ENCODE measurements at places on chromosomes 7 and 10.
A peak's percentile ranks its signal among the peaks of the same experiment; 100 is the strongest.

- DNase-seq, result no peak
These were observed 89.4 kb downstream of the SH3PXD2A start for GRCh38 chr10:103765981-103766380.

DNA sequence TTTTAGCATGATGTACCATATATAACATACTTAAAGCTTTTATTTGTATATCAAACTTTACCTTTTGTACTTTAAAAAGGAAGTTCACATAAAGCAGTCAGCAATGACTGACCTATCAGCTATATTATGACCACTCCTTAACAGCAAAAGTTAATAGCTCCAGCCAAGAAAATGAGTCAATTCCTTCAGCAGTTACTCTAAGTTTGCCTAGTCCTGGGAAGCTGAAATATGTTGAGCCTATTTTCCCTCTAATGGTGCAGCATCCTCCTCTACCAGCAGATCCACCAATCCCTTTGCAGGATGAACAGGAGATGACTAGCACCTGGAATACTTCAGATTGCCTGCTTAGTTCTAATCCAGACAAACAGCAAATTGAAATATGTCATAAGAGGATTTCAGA is 64.2 kb downstream of the CUL2 start:
- no peak for DNase-seq

GRCh38 chr10:119201233-119201632 is 6.1 kb upstream of the GRK5 start:
- no peak for DNase-seq

DNA sequence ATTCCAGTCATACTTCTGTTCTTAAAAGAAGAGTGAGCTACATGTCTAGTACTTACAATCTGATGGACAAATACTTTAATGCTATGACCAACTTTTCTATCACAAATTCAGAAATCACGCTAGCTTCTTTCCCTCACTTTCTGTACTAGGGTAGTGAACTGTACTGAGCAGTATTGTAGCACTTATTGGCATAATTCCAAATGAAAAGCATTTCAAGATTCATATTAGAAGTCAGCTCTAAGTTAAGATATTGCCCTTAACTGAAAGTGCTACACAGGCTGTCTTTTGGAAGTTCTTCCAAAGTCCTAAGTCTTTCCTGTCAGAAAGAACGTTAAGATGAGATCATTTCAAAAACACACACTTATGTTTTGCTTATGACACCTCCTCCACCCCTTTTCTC is 13.4 kb downstream of the P4HA1 start:
- DNase-seq, result no peak

- no peak for DNase-seq
These were observed 2.2 kb upstream of the ADIRF start for GRCh38 chr10:86965986-86966654.

- no peak for DNase-seq
These were observed 32.4 kb downstream of the UNC5B start for GRCh38 chr10:71244431-71245419.

DNA sequence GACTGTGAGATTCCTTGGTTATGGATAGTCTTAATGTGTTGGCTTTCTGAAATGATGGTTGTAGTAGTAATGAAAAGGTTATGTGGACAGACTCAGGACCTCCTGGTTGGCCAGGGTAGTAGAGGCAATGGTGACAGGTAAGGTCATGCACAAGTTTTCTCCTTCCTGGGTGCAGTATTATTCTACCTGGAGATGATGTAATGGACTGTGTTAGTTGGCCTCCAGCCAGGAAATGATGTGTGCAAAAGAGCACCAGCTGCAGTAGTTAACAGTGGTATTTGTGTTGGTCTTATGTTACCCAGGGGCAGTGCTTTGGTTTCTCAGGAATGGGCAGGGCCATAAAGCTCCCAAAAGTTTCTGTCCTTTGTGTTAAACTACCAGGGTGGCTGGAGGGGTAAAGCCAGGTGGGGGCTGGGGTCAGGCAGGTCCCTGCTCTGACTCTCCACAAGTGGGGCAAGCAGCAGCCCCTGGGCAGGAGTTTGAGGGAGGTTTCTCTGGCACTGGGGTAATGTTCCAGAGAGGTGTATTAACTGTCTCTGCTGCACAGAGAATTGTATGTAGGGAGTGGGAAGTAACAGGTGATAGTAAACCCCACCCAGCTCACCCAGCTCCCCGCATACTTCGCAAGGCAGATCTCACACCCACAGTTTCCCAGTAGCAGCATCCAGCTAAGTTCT is 36.3 kb downstream of the GPR22 start:
- DNase-seq, result no peak

DNA sequence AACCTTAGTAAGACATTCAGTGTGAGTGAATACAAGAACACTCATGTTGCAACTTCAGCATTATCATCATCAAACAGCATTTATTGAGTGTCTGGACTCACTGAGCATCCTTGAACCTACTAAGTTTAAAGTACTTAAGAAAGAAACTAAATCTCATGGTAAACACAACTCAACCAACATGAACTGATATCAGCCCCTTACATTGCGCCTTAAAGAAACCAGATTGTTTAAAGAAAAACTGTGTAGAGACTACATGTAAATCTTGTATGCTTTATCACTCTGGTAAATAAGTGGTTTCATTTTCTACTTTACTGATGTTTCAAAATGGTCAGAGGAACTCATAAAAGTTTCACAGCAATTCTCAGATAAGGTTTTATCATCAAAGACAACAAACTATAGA is 157.5 kb upstream of the FERD3L start:
- DNase-seq, result no peak

DNA sequence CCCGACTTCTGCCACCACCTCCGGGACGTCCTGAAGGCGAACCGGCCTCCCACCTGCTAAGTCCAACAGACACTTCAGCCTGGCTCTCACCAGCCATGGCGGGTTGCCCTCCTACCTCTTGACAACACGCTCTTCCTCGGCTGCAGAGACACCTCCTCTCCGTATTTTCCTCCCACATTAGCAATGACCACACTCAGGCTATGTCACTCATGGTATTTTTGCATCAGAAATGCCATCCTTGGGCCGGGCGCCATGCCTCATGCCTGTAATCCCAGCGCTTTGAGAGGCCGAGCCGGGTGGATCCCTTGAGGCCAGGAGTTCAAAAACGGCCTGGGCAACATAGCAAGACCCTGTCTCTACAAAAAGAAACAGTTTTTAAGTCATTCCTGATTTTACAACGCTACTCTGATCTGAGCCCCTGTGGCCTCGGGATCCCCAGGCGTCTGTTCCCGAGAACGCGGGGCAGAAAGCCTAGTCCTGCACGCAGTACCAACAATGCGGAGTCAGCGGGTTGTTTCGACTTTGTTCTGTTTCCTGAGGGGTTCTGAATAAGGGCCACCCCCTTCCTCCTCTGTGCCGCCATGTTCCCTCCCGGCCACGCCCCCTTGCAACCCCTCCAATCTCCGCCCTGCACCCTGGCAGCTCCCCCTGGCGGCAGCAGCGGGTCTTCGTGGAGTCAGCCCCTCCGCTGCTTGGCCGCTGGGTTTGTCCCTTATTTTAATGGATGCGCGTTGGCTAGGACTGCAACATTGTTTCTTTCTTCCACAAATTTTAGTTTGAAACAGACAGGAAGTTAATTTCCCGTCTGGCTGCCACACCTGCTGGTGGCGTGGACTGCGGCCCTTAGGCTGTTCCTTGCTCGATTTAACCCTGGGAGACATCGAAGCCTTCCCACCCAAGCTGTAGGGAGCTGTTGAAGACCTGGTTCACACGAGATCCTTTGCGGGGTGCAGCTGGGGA is 9.7 kb upstream of the ZFAND2A start:
- DNase-seq, result no peak

DNA sequence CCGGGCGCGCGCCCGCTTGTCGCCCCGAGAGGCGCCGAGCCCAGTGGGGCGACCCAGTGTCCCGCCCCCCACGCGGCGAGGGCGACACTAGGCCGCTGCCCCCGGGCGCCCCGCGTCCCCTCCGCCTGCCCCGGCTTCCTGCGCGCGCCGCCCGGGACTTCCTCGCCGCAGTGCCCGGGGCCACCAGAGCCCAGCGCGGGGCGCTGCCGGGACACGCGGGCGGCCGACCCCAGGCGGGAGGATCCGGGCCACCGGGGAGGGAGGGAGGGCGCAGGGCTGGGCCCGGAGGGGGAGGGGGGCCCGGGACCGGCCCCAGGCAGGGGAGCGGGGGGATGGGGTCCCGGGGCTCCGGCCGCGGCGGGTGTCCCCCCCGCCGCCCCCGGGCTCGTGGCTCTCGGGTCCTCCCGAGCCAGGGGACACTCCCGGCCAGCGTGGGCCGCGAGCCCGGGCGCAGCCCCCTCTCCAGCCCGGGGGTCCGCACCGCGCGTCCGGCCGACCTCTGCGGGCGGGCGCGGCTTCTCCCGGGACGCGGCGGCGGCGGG is 435 bp upstream of the PWWP2B start:
- no peak for DNase-seq

GRCh38 chr10:119039161-119039560 is 9.6 kb downstream of the NANOS1 start:
- no peak for DNase-seq

GRCh38 chr10:125820701-125821100 is 2.4 kb downstream of the UROS start:
- DNase-seq, result no peak

DNA sequence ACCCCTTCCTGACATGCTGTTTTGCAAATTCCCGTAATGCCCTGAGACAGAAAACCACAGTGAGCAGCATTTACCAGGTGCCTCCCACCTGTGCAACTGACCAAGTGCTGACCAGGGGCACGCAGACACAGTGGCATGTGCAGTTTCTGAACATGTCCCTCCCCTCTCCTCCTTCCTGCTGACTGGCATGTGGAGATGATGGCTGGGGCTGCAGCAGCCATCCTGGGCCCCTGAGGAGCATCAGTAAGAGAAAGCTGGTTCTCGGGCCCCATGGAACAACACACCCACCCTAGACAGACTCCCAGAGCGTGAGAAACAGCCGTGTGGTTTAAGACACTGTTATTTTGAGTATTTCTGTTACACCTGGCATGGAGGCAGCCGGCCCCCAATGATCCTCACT is 66.2 kb upstream of the PDGFA start:
- DNase-seq, result no peak

DNA sequence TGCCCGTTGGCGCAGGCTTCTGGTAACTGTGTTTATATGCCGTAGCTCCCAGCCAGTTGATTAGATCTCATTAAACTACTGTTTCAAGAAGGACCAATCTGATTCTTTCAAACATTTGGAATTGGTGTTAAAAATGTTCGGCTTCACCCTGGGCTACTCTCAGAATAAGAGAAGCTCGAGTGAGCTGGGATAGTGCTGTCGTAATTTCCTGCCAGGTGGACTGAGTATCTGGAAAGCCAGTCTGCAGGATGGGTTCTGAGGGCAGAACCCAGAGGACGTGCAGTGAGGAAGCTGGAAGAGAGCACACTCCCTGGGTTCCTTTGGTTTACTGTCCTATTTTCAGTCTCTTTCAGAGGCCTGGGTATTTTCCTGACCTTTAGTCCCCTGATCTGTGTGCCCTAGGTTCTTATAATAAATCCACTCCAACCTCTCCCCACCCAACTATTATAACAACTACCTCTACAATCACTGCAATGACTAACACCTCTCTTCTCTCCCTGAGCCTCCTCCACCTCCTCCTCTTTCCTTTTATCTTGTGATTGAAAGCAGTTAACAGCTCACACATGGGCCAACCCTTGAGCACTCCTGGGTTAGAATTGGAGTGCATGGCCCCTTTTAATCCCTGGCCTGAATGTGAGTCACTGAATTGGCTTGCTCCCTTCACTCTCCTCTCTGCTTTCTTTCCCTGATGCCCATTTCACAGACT is 63.0 kb downstream of the AOAH start:
- no peak for DNase-seq

DNA sequence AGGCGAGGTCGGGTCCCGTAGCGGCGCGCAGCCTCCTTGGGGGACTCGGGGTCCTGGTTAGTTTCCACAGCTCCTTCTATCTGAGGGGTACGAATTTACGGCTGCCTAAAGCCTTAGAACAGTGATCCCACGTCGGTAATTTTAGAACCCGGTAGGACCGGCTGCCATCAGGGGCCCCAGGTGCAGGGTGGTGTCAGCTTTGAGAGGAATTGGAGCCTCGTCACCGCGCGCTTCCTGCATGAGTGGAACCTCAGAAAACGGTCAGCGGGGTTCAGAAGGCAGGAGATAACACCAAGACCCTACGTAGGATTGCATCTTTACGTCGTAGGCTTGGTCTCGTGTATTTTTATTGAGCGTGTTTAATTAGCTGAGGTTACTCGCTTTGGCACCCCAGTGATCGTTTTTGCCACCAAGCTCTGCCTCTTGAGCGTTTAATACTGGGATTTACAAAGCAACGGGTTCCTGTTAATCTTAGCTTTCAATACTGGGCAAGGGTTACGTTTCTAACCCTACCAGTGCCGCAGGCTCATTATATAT is 443 bp downstream of the RNF32 start:
- no peak for DNase-seq

DNA sequence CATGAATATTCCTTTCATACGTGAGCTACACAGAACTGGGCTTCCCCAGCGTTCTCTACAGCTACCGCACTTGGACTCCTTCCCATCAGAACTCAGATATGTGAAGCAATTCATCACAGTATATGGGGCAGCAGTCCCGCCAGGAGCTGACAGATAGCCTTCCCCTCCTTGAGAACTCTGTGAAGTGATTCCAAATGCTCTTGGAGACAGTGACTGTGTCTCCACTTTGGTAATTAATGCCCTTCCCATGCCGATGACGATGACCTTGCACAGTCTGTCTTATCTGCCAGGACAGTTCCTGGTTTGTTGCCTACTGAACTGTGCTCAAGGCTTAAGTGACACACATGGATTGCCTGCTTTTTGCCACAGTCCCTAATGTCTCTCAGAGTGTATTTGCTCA is 75.0 kb upstream of the AFAP1L2 start:
- DNase-seq, result no peak

- DNase-seq, result no peak
These were observed 9.2 kb downstream of the AKR1B1 start for GRCh38 chr7:134449680-134450079.

DNA sequence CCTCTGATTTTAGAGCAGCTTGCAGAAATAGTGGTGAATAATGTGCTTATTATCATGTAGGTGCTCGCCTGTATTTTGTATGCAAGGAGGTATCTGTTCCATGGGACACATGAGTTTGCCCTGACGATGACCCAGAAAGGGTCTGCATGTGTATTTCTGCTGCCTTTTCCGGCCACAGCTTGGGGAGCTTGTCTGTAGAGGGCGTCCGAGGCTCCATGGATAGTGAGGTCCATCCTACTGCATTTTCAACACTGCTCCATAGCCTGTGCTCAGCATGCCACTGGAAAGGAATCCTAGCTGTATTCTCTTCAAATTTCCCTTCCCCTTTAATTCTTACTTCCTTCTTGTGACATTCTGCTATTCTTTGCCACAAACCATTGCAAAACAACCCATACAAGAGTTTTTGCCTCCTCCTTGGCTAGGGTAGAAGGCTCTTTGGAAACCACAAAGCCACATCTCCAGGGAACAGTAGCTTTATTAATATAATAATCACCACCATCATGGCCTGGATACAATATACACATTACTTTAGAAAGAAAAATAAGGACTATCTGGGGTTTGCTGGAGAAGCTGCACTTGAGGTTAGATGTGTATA is 127.7 kb downstream of the DYNC1I1 start:
- no peak for DNase-seq

GRCh38 chr7:138768241-138768640 is 29.6 kb upstream of the TMEM213 start:
- DNase-seq, result peak; percentile 76

- no peak for DNase-seq
These were observed 18.9 kb downstream of the NOD1 start for GRCh38 chr7:30459591-30460245.

- peak; percentile 63 for DNase-seq
These were observed 50.8 kb downstream of the FAM53B start for GRCh38 chr10:124693396-124693795.
